ENCODE measurements at places on chromosomes 3 and 15.
A peak's percentile ranks its signal among the peaks of the same experiment; 100 is the strongest.

- DNase-seq, result peak; percentile 67
These were observed 656 bp downstream of the CD47 start for GRCh38 chr3:108090049-108090700.

GRCh38 chr15:78778422-78778821, 32.8 kb downstream of the ADAMTS7 start:
- DNase-seq, result no peak

GRCh38 chr15:81296186-81296585, 27.8 kb downstream of the STARD5 start:
- no peak for DNase-seq

DNA sequence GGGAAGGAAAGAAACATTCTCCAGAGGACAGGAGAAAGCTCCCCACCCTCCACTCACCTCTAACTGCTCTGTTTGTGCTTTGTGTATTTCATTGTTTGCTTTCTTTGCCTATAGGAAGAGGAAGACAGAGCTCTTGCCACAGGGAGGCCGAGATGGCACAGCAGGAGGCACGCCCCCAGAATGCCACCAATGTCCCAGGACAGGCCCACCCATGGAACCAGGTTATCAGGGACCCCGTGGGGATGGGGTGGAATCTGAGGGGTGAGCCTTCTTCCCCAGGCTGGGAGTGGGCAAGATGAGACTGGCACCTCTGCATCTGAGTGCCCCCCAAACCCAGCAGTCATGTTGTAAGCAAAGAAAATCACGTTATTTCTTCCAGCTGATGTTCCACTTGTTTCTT, 155.8 kb downstream of the TBC1D2B start:
- DNase-seq, result no peak

GRCh38 chr15:24761704-24762302, 86.2 kb downstream of the NPAP1 start:
- no peak for DNase-seq

DNA sequence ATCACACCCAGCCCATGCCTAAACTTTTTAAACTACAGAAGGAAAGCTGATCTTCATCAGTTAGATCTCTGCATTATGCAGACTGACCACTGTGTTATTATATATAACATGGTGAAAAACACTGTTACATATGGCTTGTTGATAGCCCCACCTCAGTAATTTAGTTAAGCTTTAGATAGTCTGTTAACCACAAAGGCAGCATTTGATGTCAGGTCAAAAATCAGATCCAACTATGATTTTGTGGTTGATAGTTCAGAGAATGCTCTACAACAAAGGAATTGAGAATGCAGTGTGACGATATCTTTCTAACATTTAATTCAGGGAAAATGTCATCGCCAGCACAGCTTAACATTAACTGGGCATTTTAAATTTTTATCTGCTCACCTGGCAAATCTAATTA, 37.7 kb upstream of the LMOD3 start:
- no peak for DNase-seq

DNA sequence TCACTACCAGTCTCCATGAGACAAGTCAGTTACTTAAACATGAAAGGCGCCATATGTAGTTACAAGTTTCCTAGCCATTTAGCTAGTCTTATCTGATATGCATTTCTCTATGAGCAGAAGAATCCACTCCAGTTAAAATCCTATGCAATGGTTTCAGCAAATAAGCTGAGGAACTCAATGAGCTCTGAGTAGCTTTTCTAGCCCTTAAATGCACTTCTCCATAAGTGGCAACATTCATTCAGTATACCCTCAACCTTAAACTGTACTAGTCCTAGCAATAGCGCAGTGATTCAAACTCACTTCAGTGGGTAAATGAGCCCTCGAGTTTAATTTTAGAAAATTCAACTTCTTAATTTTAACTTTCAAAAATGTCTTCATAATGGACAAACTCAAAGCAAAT, 7.7 kb downstream of the COMMD2 start:
- DNase-seq, result no peak

DNA sequence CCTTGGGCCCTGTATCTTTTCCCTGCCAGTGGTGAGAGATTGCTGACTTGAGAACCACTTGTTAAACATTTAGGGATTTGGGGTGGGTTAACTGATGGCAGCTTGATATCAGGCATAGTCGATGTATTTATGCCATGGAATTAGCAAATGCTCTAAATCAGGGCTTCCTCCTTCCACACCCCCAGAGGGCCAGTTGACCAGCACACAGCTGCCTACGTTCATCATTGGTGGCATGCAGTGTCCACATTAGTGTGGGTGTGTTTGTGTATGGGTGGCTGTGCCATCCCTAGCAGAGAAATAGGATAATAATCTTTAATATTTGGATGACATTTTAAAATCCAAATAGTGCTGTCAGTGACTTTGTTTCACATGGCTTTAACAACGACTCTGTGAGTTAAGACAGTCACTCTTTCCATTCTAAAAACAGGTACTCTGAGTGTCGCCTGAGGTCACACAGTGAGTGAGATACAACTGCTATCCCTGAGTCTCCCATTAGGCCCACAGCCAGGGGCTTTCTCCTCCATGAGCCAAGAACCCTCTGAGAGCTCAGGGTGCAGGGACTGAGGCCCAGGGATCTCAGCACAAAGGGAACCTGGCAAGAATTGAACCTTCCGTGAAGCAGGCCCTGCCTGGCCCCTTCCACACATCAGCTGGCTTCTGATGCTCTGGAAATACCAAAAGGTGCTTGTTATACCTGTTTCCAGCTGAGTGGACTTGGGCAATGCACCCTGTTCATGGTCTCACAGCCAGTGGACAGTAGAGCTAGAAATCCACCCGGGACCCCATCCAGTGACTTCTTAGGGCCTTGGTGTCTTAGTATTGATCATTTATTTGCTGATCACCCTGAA, 4.3 kb upstream of the LTF start:
- DNase-seq, result no peak

GRCh38 chr3:125116311-125117080, 60.7 kb upstream of the HEG1 start:
- no peak for DNase-seq

DNA sequence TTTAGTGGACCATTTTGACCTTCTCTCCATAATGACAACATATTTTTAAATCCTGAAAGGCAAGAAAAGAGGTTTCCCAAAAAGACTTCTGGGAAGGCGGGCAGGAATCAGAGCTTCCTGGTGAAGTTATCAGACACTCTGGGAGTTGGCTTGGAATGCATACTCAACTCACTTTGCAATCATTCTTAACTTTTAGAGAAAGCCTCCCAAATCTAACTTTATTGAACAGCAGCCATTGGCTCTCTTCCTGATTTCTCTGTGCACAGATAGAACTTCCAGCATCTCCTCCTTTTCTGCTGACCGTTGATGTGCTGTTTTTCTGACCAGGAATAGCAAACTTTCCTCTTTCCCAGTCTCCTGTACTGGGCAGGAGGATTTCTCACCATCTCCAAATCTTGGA, 44.6 kb downstream of the PLCL2 start:
- no peak for DNase-seq
